WTC11 (cell line): ENCODE measurements at places on chromosomes 7 and 10.

- DNase-seq, result no peak
Observed at GRCh38 chr7:138889582-138890498, 91.3 kb downstream of the KIAA1549 start.

DNA sequence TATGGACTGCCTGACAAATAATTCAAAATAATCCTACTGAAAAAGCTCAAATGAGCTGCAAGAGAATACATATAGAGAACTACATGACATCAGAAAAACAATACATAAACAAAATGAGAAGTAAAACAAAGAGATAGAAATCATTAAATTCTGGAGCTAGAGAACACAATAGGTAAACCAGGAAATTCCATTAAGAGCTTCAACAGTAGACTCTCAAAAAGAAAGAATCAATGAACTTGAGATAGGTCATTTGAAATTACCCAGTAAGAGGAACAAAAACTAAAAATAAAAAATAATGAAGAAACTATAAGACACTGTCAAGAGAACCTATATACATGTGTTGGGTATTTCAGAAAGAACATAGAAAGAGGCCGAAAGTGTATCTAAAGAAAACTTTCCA lies 186.3 kb downstream of the PTN start:
- DNase-seq, result no peak

DNA sequence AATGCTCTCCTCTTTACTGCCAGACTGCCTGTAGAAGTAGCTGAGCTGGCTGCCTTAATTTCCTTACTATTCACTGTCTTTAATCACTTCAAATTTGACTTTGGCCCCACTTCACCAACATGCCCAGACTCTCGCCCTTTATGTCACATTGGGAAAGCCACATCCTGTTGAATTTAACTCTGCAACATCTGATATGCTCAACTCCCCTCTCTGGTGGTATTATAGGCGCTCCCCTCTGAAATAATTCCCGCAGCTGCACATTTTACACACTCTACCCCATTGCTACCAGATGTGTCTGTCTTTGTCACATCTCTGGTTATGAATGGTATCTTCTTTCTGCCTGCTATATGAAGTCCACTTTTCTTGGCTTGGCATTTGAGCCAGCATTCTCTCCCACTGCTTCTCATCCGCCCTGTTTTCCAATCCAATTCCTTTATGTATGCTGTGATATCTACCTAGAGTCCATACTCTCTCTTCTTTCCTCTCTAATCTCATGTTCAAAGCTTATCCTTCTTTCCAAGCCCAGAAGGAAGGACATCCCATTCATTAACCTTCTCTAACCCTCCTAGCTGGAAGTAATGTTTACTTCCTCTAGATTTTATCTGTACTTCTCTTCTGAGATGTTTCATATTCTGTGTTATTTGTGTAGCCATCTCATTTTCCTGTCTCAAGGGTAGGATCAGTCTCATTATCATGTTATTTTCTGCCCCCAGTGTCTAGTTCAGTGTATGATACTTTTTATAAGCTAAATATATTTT lies 134.5 kb downstream of the ST7 start:
- no peak for DNase-seq

DNA sequence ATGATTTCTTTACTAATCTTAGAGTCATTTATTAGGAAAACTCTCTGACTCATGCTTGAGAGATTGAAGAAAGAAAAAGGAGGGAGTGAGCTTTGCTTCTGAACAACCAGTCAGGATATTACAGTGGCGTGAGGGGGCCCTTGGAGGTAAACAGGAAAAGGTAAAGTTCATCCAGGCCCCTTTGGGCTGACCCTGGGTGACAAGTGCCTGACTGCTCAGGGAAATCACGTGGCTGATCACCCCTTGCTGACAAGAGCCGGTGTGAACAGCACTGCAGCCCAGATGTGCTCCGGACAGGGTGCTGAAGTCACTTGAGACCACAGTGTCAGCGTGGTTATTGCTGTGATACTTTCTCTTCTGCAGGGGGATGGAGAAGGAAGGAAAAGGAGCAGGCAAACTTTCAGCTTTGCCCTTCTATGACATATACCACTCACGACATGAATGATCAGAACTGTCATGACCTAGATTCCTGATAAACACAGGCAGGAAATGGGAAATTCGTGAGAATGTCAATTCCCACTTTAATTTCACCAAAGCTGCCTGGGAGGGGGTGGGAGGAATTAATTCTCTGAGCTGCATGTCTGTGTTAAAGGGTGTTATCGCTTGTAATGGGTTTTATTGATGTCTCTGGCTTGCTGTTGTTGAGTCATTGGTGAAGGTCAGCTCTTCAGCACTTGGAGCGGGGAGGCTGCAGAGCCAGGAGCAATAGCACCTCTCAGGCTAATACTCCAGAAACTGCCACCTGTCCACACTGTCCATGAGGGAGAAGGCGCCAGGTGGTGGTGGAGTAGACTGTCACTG lies 139.8 kb upstream of the AOAH start:
- no peak for DNase-seq

GRCh38 chr7:64314566-64314965 lies 805 bp downstream of the ZNF736 start:
- DNase-seq, result no peak

- peak; percentile 87 for DNase-seq
Observed at GRCh38 chr7:73701357-73701995, 18.0 kb downstream of the STX1A start.

DNA sequence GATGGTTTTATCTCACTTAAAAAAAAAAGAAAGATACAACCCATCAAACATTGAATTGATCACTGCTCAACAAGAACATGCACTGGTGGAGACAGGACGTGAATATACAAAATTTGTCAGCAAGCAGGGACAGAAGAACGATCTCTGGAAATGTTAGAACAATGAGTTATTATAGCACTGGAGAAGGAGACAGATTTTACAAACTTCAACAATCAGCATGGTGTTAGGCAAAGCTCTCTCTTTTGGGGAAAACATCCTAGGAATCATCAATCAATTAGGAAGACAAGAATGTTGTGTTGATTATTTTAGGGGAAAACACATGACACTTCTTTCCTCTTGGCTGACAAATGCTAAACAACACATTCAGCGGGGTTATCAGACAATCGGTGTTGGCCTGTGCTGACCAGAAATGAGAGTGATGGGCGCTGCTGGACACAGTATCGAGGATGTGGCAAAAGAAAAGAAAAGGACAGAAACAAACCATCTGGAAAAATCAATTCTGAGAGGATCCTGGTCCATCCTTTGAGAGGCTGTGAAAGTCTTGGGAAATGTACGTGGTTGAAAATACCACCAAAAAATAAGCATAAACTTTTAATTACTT lies 103.9 kb downstream of the RAPGEF5 start:
- no peak for DNase-seq

DNA sequence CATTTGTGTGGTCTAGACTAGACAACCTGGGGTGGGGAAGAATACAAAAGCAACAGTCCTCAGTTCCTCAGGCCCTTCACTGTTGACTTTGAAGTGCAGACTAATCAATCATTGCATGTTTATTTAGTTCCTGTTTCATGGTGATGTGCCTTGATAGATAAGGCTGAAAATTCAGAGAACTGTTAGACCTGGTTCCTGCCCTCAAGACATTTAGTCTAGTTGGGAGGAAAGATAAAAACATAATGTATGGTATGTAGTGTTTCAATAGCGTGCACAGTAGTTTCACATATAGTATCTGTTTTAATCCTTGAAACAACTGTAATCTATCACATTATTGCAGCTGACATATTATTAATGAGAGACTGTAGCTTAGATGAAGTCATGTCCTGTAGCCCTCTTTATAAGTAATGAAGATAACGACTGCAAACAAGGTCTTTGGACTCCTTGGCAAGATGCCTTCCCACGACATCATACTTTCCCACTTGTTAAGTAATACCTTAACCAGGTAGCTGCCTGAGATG lies 124.0 kb downstream of the CELF2 start:
- no peak for DNase-seq

GRCh38 chr7:119482209-119482608 lies 790.8 kb upstream of the KCND2 start:
- DNase-seq, result peak; percentile 63

DNA sequence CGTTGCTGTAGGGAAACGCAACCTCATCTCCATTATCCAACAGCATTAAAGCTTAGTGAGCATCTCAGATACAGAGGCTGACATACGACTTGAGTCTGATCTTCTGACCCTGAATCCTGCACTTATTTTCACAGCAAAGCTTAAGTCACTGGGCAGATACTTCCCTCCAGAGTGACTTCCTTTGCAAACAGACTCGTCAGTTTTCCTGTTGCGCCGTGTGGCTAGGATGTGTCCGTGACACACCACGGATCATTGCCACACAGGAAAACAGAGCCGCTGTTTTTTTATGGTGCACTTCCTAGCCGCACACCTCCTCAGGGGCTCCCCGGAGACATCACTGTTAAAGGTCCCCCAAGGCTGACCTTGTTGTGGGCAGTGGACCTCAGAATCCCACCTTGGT lies 94.9 kb upstream of the MKI67 start:
- no peak for DNase-seq

DNA sequence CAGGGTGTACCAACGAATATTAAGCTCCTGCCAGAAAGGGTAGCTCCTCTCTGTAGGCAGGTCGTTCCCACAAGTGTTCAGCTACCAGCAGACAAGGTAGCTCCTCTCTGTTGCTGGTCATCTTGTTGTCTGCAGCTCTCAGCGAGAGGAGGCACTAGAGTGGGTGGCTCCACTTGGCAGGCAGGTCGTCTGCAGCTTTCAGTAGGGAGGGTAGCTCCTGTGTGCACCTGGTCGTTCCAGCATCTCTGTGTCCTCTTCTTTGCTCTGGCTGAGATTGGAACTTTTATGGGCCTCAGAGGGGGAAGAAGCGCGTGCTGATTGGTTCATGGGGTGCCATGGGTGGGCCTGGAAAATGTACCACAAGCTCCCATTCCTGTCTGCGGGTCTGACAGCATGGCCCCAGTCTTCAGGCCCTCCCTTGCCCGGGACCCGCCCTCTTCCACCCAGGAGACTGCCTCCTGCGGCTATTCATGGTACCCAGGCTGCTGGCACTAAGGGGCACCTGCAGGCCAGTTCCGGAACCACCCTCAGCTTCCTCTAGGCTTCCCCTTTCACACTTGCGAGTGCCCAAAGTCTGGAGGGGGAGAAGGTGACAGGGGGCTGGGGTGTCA lies 63.9 kb upstream of the CACNA2D1 start:
- DNase-seq, result no peak

DNA sequence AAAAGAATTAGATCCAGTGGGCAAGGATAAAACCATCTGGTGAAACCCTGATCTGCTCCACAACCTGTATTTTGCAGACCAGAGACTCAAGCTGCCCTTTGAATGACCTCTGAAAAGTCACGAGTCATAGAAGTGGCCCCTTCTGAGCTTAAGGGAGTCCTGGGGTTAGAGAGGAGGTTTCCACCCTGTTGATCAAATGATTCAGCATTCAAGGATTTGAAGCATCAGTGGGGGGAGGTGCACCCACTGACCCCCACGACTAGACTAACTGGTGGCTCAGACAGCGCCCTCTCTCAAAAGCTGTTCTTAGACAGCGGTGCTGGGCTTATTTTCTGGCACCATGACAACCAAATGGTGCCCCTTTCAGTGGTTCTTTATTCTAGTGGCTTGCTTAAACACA lies 44.3 kb downstream of the PLCE1 start:
- no peak for DNase-seq
